ENCODE measurements at places on chromosomes 3 and 15.

GRCh38 chr3:49279376-49279775 lies 2.3 kb upstream of the C3orf62 start:
- DNase-seq = no peak

DNA sequence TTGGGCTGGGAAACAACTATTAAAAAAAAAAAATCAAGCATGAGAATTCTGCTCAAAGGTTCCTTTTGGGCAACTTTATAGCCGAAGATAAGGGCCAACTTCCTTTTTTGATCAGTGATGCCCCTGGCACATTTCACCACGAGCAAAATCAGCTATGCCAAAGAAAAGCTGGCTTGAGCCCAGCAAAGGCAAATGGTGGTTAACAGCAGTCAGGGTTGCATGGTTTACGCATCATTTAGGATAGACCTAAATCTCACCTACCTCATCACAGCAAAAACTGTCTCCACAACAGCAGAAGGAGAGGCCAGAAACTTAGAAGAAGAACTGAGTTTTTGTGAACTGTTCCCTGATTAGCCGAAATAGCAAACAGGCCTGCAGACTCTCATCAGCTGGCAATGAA lies 220.1 kb upstream of the CDIN1 start:
- DNase-seq = no peak

- no peak for DNase-seq
Observed at GRCh38 chr3:197362081-197362480, 63.7 kb upstream of the DLG1 start.

GRCh38 chr3:127439621-127440020 lies 150.9 kb downstream of the TPRA1 start:
- peak; percentile 5 for DNase-seq

DNA sequence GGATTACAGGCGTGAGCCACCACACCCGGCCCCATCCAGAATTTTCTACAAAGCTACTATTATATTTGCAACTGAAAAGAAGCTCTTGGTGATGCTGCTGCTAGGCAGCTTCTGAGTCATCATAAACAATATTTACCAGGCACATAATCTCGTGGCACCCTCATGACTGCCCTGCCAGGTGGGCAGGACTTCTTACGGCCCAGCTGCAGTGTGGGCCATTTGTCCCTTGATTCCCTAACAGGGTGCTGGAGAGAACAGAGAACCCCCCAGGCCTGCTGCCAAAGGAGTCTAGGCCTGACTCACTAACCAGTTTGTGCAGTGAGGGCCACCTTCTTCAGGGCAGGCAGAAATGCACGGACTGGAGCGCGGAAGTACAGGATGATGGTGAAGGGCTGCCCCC lies 4.9 kb downstream of the EPB42 start:
- no peak for DNase-seq

DNA sequence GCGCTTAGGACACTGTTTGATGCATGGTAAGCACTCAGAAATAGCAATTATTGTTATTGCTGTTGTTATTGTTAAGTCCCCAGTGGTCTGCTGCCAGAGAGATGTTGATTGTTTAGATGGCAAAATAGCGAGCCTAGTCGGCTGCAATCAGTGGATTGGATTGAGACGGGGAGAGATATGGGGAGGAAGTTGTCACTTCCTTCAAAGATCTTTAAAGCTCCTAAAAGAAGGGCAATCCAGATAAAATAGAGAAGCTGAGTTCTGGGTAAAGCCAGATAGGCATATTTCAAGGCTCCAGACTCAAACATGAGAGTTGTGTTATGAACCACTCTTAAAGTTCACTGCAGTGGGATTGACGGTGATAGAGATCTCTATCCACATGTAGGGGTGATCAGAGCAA lies 64.5 kb downstream of the RYR3 start:
- no peak for DNase-seq

DNA sequence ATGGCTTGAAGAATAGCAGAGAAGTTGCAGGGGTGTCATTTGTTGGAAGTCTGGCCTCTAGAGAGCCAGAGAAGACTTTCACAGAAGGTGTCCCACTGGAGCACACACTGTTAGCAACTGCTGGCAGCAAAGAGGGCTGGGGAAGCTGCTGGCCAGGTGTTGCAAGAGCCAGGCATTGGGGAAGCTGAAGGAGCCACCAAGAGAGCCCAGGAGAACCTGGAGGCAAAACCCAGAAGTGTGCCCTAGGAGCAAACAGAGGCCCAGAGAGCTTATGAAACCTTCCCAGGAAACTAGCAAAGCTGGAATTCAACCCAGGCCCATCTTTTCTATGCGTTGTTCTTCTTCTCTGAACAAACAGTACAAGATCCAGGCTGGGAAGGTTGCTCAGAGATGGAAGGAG lies 132.7 kb upstream of the TRIM42 start:
- no peak for DNase-seq

GRCh38 chr3:179694731-179695130 lies 41.9 kb downstream of the USP13 start:
- DNase-seq = no peak

- no peak for DNase-seq
Observed at GRCh38 chr3:144821583-144821982, 850.0 kb downstream of the DIPK2A start.

GRCh38 chr3:142837526-142837925 lies 51.4 kb downstream of the PCOLCE2 start:
- DNase-seq = no peak

DNA sequence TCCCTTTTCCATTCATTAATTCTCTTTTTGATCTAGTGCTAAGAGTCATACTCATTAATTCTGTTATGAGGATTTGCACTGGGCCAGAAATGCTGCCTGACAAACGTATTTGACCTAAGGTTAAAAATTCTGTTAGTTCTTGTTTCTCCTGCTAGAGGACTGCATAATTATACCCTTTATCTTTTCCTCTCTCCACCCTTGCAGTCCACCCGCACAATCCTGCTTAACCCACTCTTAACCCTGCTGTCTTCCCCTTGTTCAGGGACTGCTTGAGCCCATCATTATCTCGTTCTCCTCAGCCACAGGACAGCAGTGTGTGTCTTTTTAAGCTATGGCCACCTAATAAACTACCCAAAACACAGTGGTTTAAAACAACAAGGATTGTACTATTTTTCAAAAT lies 31.1 kb upstream of the DYNC1LI1 start:
- no peak for DNase-seq

- no peak for DNase-seq
Observed at GRCh38 chr3:43473737-43474136, 148.1 kb downstream of the ANO10 start.

DNA sequence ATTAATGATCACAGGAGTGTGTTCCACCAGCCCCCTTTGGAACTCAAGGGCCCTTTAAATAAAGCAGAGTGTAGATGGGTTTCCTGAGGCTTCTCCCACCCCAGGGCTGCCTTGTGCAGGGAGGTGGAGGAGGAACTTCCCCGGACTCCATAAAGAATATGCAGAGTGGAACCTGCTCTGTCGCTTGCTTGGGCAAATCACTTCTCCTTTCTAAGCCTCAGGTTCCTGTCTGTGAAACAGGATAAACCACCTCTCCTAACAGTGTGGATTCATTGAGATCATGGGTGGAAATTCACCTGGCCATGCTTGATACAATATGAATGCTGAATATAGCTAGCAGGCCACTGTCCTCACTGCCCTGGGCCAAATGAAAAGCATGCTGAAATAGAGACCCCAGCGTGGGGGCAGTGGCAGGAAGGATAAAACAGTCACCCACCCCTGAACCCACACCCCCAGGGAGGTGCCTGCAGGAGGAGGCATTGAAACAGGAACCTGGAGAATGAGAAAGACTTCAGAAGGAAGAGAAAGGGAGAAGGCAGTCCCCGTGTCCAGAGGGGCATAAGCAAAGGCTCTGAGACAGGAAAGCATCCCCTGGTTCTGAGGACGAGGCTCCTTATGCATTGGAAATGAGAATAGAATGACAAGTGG lies 41.1 kb upstream of the CHRNB4 start:
- no peak for DNase-seq

DNA sequence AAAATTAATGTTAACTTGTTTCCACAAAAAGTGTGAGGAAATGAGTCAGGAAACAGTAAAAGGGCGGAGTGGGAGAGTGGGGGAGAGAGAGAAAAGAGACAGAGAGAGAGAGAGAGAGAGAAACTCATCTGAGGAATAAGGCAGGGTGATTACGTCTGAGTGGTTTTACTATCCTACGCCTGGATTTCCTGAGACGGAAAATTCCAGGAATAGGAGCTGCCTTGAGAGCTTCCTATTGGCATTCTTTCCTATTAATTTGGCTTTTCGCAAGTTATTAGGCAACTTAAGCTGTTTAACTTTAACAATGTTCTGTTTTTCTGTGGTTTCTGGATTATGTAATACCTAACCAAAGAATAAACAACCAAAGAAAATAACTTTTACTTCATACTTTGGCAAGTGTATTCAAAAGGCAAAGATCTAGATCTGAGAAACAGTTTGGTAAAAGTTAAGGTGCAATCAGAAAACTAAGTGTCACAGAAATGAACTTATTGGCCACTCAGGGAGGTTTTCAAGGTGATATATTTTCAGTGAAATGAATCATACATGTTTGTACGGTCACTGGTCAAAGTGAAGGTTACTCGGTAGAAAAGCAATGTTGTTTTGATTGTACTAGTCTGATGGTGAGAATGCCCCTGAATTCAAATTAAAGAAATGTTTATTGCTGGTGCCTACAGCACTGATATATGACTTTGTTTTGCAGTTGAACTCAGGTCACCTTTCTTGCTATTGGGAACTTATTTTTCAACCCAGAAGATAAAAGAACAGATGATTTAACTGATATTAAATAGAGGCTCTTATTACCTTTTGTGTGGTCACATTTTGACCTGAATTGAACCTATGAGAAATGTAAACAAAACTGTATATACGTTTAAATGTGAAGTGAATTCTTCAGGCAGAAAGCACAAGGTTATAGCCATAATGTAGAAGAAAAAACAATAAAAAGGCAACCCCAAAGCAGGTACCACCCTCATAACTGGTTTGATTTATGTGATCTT lies 39.9 kb upstream of the TNFSF10 start:
- no peak for DNase-seq

GRCh38 chr3:75048650-75049049 lies 434.2 kb upstream of the CNTN3 start:
- peak; percentile 29 for DNase-seq

DNA sequence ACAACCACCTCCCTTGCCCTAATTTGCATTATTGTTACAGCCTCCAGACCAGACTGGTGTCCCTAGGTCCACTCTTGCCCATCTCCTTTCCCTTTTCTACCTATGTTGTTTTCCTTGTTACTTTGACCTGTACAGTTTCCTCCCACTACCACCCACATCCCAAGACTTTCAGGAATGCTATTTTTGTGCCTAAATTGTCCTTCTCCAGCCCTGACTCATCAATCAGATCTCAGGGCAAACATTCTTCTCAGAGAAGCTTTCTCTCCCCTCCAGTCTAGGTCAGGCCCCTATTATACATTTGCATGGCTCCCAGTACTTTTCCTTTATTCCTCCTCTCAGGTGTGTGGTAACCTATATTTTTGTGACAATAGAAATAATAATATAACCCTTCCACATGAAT lies 241.5 kb downstream of the IGSF11 start:
- no peak for DNase-seq

- no peak for DNase-seq
Observed at GRCh38 chr3:152350776-152351175, 82.0 kb downstream of the MBNL1 start.

All from H9 (cell line).